Kidney (tissue), 22 donors: ENCODE measurements at places on chromosomes 7 and 10.
A peak's percentile ranks its signal among the peaks of the same experiment; 100 is the strongest.

GRCh38 chr10:71131096-71131495, 81.3 kb upstream of the UNC5B start:
- no peak for DNase-seq

GRCh38 chr7:83468251-83468739, 180.6 kb downstream of the SEMA3E start:
- peak; percentile 63 for DNase-seq

DNA sequence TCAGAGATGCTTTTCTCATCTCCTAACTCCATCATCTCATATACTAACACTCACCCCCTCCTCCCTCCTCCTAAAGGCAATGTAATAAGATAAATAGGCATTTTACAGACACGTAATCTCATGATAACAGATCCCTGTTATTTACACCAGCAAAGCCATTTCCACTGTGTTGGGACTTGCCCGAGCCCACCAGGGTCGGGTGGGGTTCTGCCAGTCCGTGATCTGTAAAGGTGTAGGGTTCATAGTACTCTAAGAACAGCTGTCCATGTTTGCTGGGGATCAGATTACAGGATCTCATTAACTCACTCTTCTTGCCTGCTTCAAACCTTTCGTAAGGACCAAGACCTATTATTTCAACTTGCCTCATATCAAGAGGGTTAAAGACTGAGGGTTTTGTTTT, 172.4 kb downstream of the FZD1 start:
- peak; percentile 28 for DNase-seq

DNA sequence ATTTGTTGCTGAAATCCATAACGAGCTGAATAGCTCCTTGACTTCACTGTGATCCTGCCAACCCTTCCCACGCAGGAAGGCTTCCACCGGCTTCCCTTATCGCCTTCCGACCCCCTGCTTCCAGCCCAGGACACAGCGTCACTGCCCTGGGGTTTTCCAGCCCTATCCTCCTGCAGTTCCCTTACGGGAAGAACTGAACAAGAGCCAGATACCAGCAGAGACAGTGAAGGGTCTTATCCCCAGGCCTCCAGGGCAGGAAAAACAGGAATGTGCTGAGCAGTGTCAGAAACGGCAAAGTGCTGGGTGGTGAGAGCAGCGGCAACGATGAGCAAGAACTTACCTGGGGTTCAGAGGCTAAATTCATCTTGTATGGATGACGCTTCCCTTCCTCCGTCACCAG, 22.4 kb downstream of the PDLIM1 start:
- DNase-seq: no peak

DNA sequence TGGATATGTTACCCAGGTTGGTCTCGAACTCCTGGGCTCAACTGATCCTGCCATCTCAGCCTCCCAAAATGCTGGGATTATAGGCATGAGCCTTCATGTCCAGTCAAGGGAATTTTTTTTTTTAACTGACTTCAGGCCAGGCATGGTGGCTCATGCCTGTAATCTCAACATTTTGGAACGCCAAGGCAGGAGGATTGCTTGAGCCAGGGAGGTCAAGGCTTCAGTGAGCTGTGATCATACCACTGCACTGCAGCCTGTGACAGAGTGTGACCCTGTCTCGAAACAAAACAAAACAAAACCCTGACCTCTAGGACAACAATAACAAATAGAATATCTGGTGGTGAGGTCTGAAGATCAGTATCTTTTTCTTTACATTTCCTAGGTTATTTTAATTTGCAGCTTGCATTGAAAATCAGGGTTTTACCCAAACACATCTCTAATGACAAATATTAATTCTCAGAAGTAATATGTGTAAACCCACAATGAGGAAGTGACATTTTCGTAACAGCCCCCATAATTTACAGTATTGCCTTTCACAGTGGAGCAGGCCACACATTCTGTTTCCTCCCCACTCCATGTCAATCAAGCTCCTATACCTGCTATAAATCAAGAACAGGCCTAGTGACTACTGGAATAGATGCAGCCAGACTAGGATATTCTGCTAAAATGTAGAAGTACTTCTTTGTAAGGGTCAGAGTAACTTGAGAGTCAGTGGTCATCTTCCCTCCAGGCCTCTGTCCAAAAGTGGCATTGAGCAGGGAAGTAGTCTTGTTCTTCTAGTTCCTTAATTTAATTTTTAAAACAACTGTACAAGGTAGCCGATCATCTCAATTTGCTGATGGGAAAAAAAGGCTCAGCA, 43.3 kb upstream of the ECHDC3 start:
- DNase-seq: no peak

- DNase-seq: no peak
These were observed 142.3 kb upstream of the NRP1 start for GRCh38 chr10:33476757-33477273.

DNA sequence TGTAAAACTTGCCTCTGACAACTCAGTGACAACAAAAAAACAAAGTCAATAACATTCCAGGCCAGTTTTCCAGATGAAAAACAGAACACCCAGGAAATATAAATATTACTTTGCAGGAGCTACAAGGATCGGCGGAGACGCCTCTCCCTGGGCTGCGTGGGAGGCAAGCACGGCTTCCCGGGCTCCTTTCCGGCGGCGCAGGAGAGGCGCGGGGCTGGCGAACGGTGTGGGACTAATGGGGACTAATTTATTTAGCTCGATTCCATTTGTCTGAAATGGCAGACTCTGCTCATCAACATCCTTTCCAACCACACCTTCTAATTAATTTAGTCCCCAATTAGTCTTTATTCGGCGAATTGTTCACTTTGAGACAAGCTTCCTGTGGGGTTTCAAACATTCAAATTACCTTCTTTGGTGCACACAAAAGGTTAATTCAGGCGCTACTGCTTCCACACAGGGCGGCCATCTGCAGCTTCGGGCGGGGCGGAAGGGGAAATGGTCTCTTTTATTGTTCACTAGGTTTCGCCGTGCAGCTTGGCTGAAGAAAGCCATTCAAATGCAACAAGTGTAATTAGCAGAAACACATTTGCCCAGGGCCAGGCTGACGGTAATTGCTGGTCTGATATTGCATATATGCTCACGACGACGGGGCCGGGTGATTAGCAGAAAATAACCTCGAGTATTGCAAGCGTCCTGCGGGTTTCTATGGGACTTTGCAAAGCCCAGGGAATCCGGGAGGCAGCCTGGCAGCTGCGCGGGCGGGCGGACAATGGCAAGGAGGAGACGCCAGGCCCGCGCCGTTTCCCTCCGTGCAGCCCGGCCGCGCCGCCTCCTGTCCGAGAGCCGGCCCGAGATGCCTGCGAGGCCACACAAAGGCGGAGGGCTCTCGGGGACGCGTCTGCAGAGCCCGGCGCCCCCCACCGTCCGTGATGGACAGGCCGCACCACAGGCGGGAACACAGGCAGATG, 270.1 kb downstream of the PTPRN2 start:
- peak; percentile 74 for DNase-seq

GRCh38 chr10:77082601-77083252, 554.9 kb downstream of the KCNMA1 start:
- no peak for DNase-seq

GRCh38 chr7:139105484-139105883, 4.0 kb downstream of the ZC3HAV1 start:
- DNase-seq: no peak

- no peak for DNase-seq
These were observed 10.2 kb downstream of the ANXA11 start for GRCh38 chr10:80195046-80195574.

GRCh38 chr10:51073453-51074237, 642 bp upstream of the PRKG1 start:
- DNase-seq: peak; percentile 72

GRCh38 chr7:133746847-133747246, 380.3 kb upstream of the LRGUK start:
- no peak for DNase-seq

GRCh38 chr7:114182837-114183236, 231.8 kb upstream of the FOXP2 start:
- peak; percentile 13 for DNase-seq

GRCh38 chr10:113449006-113449695, 103.7 kb upstream of the HABP2 start:
- no peak for DNase-seq

DNA sequence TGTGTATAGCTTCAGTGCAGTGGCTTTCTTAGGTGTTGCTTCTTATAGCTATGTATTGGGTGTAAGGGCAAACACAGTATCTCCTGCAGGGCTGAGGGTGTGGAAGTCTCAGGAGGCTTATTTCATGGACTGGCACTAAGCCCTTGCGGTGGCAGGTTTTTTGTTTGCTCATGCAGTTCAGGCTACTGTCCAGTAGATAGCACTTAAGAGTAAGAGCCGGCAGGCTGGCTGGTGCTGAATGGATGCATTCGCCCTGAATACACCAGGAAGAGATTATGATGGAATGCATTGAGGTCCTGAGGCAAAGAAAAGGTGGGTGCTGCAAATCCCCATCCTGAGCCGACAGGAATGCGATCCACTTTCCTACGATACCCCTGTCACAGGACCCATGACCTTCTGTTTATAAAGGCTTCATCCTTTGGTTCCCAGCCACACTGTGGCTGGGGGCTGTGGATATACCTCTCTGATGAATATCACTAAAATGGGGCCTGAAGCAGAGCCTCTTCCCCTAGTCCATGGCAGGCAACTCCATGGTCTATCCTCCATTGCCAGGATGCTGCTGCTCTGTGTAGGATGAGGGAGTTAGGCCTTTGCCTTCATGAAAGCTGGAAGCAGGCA, 44.9 kb downstream of the ANXA8 start:
- DNase-seq: peak; percentile 30

DNA sequence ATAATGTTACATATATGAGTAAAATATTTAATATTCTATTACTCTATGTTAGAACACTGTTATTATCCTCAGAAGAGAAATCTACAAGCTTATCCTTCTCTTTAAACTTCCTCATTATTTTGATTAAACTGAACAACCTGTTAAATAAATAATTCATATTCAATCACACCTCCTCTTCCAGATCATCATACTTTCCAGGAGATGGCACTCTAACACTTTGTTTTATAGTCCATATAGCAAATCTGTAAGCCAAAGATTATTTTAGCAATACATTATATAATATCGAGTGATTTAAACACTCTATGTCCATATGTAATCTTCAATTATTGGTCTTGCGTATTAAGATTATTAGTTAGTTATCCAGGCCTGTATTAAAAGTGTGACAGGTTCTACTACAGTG, 694.1 kb downstream of the ANKRD7 start:
- no peak for DNase-seq

- DNase-seq: no peak
These were observed 449.1 kb upstream of the NRP1 start for GRCh38 chr10:33783557-33783956.

- DNase-seq: no peak
These were observed 122.9 kb downstream of the SAMD9 start for GRCh38 chr7:92994901-92995300.

DNA sequence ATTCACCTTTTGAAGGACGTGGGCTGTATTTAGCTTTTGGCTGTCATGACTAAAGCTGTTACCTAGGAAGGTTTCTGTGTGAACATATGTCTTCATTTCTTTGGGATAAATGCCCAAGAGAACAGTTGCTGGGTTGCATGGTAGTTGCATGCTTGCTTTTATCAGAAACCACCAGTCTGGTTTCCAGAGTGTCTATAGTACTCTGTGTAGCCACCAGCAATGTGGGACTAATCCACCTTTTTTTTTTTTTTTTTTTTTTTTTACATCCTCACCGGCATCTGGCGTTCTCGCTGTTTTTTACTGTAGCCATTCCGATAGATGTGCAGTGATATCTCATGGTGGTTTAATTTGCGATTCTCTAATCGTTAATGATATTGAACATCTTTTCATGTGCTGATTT, 297.8 kb downstream of the SDK1 start:
- no peak for DNase-seq

GRCh38 chr7:71385330-71385729, 253.4 kb downstream of the GALNT17 start:
- no peak for DNase-seq

GRCh38 chr7:50723888-50724287, 58.8 kb downstream of the GRB10 start:
- no peak for DNase-seq

- no peak for DNase-seq
These were observed 136.7 kb downstream of the NEURL1 start for GRCh38 chr10:103630156-103630555.

- no peak for DNase-seq
These were observed 50.0 kb upstream of the GTF2IRD1 start for GRCh38 chr7:74403521-74404387.

DNA sequence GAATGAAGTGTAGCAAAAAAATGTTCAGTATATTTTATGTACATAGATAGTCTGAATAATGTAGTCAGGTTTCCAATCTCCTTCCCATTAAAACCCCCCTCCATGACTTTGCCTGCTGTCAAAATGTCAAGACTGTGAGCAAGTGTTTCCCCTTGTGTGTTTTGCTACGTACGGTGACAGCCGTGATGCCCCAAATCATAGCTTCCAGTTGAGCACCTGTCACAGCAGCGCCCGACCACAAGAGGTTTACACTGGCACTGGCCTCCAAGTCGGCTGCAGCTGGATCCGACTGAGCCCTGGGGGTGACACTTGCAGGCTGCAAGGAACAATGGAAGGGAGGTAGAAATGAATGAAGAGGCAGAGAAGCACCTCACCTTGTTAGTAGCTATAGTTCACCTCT, 62.3 kb downstream of the LAMB4 start:
- no peak for DNase-seq

DNA sequence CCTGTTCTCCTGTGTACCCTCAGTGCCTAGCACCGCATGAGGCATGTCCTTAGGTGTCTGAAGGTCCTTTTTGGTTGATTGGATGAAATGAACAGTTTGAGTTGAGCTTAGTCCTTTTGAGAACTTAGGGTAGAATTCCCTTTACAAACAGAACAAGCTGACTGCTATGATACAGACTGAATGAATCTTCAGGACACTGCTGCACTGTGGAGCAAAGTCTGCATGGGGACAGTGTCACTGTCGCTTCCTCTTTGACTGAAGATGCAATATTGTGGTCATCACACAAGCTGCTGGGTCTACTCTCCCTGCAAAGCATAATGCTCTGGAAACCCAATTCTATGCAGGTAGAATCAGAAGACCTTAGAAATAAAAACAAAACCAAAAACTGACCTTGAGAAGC, 8.6 kb upstream of the PLAU start:
- DNase-seq: peak; percentile 6

DNA sequence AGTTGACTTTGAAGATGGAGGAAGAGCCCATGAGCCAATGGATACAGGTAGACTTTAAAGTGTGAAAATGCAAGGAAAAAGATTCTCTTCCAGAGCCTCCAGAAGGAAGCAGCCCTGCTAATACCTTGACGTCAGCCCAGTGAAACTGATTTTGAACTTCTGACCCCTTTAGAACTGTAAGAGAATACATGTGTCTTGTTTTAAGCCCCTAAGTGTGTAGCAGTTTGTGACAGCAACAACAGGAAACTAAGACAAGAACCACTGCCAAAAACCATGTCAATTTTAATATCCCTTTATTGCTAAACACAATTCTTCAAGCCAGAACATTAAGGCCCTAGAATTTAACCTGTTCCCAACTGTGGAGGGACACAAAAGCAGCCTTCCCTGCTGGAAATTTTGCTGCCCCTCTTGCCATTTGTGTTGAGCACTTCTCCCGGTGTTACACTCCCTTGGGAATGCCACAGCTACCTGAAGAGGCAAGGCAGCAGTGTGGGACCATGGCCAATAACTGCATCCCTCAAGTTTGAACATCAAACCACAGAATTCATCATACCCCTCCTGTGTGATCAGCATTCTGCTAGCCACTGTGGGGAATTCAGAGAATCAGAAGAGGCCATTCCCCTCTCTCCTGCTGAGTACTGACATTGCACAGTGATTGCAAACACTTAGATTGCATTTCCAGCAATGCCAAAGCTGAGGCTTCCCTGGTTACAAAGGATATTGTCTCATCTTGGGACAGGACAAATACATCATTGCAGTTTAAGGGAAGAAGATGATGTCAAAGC, 12.3 kb upstream of the CCDC172 start:
- DNase-seq: no peak
